ENCODE measurements at places on chromosomes 3 and 15. TPM values are rescaled to one million over a fixed set of nuclear protein-coding genes. Genes with fewer than 3 reads are reported as not detected.
A peak's percentile ranks its signal among the peaks of the same experiment; 100 is the strongest.

DNA sequence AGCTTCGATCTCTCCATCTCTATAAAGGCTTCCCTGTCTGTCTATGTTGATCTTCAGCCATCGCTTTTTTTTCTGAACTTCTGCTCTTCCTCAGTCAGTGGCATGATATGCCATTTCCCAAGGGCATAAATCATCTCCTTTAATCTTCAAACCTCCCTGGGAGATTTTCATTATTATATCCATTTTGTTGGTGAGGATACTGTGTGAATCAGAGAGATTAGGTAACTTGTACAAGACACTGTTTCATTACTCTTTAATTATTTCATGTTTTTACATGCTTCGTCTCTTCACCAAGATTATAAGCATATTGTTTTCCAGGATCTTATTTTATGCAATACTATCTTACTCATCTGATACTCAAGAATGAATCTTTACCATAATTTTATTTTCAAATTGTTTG lies 124.8 kb upstream of the ATP11B start:
- peaks cover 2% of the 10 kb centered on the region for H3K27me3 ChIP-seq
- H3K36me3 ChIP-seq: no peaks in the 10 kb centered on the region
- no peaks in the 10 kb centered on the region for H3K4me1 ChIP-seq
- DNase-seq: no peak
- H3K4me3 ChIP-seq: no peak overlapping the region

DNA sequence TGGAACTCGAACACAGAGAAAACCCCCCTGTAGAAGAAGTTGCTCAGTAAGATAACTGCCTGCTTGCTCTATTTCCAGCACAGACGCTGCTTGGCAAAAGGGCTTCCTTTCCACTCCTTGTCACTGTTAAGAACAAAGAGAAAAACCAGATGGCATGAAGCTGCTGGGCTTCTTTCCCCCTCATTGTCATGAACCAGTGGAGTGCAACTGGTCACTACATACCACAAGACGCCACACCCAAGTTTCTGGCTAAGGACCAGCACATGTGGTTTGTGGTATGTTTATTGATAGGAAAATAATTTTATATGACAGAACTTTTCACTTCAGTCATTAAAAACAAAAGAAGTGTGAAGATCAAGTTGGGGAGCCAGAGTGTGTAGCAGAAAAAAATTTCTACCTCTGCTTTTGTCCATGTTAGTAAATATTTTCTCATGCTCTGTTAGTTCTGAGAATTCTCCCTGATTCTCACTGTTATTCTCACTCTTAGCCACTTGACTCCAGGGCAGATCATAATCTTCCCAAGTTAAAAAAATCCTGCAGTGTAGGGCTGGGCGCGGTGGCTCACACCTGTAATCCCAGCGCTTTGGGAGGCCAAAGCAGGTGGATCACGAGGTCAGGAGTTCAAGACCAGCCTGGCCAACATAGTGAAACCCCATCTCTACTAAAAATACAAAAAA lies 37.9 kb downstream of the CLK3 start:
- H3K4me3 ChIP-seq: no peak overlapping the region
- H3K36me3 ChIP-seq: peaks cover 13% of the 10 kb centered on the region
- H3K4me1 ChIP-seq: peaks cover 34% of the 10 kb centered on the region
- peak; percentile 64 for DNase-seq

GRCh38 chr3:12797892-12798558 lies 1.5 kb downstream of the CAND2 start:
- DNase-seq: no peak
- peaks cover 2% of the 10 kb centered on the region for H3K27me3 ChIP-seq
- H3K4me3 ChIP-seq: peak overlapping the region; percentile 86
- peaks cover 3% of the 10 kb centered on the region for H3K36me3 ChIP-seq

GRCh38 chr15:63080634-63081250 lies 38.2 kb downstream of the TPM1 start:
- peak; percentile 66 for DNase-seq
- no peaks in the 10 kb centered on the region for H3K36me3 ChIP-seq
- peaks cover 23% of the 10 kb centered on the region for H3K4me1 ChIP-seq
- no peak overlapping the region for H3K4me3 ChIP-seq

C3orf49 gene
- total RNA-seq: not detected

LYZL4 gene
- not detected for total RNA-seq

DNA sequence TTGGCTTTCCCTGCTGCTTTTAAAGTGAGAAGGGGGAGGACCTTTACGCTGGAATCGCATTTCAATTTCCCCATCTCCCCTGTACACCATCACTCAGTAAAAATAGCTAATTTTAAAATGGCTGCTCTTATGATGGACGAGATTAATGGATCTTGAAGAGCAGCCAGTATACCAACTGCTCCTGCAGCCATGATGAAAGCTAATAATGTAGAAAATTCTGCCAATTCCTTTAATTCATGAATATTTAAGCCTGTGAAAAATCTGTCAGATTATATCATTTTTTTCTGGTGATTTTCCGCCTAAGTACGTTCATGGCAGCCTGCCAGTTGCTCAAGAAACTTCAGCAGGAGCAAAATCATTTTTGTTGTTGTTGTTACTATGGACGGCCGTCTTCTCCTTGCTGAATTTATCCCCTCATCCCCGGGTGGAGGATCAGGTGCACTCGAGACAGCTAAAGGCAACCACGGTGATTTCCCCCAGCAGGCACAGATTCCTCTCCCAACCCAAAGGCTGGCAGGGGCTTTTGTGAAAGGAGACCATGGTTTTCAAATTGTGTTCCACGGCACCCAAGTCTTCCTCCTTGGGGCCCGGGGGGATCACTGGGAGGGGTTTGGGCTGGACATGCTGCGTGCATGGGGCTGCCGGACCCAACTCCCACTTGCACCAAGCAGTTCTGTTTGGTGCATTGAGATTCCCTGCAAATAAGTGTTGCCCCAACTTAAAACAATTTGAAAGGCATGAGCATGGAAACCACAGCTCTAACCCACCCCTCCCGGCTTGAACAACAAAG lies 289.6 kb downstream of the UACA start:
- peaks cover 39% of the 10 kb centered on the region for H3K27me3 ChIP-seq
- peak overlapping the region; percentile 81 for H3K27ac ChIP-seq
- H3K4me3 ChIP-seq: no peak overlapping the region
- peak; percentile 87 for DNase-seq
- H3K36me3 ChIP-seq: no peaks in the 10 kb centered on the region

DNA sequence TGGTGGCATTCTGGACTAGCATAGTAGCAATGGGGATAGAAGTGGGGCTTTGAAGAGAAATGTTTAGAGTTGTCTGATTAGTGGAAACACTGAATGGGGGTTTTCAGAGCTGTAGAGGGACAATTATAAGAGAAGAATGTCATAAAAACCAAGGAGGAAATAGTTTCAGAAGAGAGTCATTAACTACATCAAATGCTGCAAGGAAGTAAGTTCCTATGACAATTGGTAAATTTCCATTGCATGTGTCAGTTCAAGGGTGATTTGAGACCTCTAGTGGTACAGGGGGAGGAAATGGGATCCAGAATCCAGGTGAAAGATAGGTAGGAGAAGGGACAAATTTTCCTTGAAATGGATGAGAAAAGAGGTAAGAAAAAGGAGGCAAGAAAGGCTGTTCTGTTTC lies 68.3 kb upstream of the TBC1D5 start:
- H3K27me3 ChIP-seq: no peaks in the 10 kb centered on the region
- H3K4me1 ChIP-seq: no peaks in the 10 kb centered on the region
- no peak overlapping the region for H3K4me3 ChIP-seq

DNA sequence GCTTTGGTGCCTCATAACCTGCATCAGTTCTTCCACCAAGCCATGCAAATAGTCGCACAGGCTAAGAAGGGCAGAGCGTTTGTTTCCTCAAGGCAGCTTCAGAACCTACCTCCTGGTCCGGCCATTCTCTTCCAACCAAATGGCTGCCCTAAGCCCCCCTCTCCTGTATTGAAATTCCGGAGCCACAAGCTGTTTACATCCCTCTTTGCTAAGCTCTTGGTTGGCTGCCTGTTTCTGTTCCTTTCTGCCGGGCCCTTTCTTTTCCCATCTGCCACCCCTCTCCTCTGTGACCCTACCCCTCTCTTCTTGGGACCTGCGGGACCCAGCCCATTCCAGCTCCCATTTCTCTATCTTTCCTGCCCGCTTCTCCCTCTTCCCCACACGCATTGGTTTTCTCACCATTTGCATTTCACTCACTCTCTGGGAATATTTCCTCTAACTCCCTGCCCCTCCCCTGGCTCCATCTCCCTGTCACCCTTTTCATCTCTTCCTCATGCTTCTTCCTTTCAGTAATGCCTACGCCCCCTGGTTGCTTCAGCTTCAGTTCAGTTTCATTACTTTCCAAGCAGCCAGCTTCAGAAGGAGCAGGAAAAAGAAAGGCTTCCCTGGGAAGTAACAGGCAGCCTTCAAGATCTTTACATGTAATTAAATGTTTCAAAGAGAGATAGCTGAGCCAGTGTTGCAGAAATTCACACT lies 113.5 kb downstream of the RAB11A start:
- no peak for DNase-seq
- peaks cover 45% of the 10 kb centered on the region for H3K27me3 ChIP-seq

TGM4 gene
- not detected for total RNA-seq

- DNase-seq: no peak
- no peaks in the 10 kb centered on the region for H3K4me1 ChIP-seq
- H3K36me3 ChIP-seq: no peaks in the 10 kb centered on the region
- H3K27ac ChIP-seq: no peak overlapping the region
These were observed 51.2 kb downstream of the CFAP20DC start for GRCh38 chr3:58998476-58999117.

RAD51 gene
- total RNA-seq: 3.6 TPM

SLC15A2 gene
- total RNA-seq: 27.0 TPM

GRCh38 chr3:156418428-156418827 lies 136.5 kb downstream of the SSR3 start:
- no peak for DNase-seq
- no peak overlapping the region for H3K4me3 ChIP-seq
- no peaks in the 10 kb centered on the region for H3K36me3 ChIP-seq
- H3K27me3 ChIP-seq: no peaks in the 10 kb centered on the region
- H3K4me1 ChIP-seq: peaks cover 6% of the 10 kb centered on the region

GRCh38 chr3:45480218-45480617 lies 91.8 kb downstream of the LARS2 start:
- H3K36me3 ChIP-seq: peaks cover 14% of the 10 kb centered on the region
- DNase-seq: no peak
- no peak overlapping the region for H3K27ac ChIP-seq
- H3K27me3 ChIP-seq: no peaks in the 10 kb centered on the region

SLC6A1 gene
- 1.2 TPM for total RNA-seq

PGBD4 gene
- 1.6 TPM for total RNA-seq

DNA sequence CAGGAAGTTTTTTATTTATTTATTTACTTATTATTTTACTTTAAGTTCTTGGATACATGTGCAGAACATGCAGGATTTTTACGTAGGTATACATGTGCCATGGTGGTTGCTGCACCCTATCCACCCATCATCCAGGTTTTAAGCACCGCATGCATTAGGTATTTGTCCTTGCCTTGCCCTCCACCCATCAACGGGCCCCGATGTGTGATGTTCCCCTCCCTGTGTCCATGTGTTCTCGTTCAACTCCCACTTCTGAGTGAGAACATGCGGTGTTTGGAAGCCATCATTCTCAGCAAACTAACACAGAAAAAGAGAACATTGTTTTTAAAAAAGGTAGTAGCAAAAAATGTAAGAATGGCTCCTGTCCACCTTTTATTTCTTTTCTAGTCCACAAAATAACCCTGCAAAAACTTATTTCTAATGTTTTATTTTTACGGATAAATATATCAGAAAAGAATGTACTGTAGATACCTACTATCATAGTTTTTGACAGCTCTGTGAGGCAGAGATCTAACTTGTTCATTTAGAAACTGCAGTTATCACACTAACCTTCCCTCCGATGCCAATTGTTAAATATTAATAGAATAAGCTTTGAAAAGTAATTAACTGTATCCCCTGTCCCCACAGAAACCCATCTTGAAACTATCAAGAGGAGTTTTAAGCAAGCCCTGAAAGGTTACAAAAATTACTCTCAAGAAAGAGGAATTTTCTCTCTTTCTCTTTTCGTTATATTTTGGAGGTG lies 189.2 kb downstream of the LPP start:
- H3K27me3 ChIP-seq: no peaks in the 10 kb centered on the region
- H3K27ac ChIP-seq: peak overlapping the region; percentile 70
- H3K36me3 ChIP-seq: no peaks in the 10 kb centered on the region
- no peak for DNase-seq
- H3K4me1 ChIP-seq: peaks cover 5% of the 10 kb centered on the region

- DNase-seq: peak; percentile 50
- no peak overlapping the region for H3K4me3 ChIP-seq
- H3K27me3 ChIP-seq: no peaks in the 10 kb centered on the region
- no peaks in the 10 kb centered on the region for H3K36me3 ChIP-seq
These were observed 143.4 kb upstream of the TSC22D2 start for GRCh38 chr3:150264561-150265279.

DNA sequence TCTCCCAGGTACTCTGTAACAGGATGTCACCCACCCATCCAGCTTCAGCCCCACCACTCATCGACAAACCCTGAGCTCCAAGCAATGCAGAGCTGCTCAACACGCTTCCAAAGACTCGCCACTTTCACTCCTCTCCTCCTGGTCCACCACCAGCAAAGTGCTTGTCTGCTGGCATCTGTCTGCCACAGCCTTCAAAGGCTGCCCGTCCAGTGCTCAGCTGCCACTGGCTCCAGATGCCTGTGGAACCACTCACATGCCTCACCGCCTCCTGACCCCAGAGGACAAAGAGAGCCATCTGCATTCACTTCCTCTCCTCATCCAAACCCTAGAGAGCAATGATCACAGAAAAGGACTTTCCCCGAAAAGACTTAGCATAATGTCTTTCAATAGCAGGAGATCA lies 109.5 kb upstream of the OCA2 start:
- H3K27me3 ChIP-seq: no peaks in the 10 kb centered on the region
- no peak overlapping the region for H3K4me3 ChIP-seq
- no peak overlapping the region for H3K27ac ChIP-seq
- no peaks in the 10 kb centered on the region for H3K4me1 ChIP-seq
- H3K36me3 ChIP-seq: peaks cover 11% of the 10 kb centered on the region

- no peak overlapping the region for H3K4me3 ChIP-seq
- H3K4me1 ChIP-seq: no peaks in the 10 kb centered on the region
- H3K36me3 ChIP-seq: no peaks in the 10 kb centered on the region
- no peak for DNase-seq
- H3K27me3 ChIP-seq: no peaks in the 10 kb centered on the region
These were observed 755.9 kb upstream of the LMCD1 start for GRCh38 chr3:7745711-7746110.

DNA sequence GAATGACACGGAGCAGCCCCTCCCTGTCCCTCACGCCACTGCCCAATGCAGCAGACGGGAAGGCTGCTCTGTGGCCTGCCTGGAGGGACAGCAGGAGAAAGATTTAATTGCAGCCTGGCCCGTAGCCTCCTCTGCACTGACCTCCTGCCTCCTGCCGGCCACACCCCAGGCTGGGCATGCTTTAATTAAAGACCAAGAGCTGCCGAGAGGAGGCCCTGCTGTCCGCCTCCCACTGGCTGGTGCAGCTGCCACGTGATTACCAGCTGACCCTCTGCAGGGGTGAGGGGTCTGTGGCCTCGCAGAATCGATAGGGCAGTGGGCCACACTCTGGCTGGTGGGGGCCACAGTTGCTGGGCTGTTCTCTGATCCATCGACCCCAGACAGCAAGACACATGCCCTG lies 100.2 kb upstream of the PRR23E start:
- no peak overlapping the region for H3K27ac ChIP-seq
- no peaks in the 10 kb centered on the region for H3K36me3 ChIP-seq
- H3K27me3 ChIP-seq: no peaks in the 10 kb centered on the region

- H3K4me3 ChIP-seq: no peak overlapping the region
- DNase-seq: peak; percentile 80
These were observed 162.8 kb downstream of the SLC9A9 start for GRCh38 chr3:143685491-143685890.
